ENCODE measurements at places on chromosomes 12 and 14.
A peak's percentile ranks its signal among the peaks of the same experiment; 100 is the strongest.

GRCh38 chr14:101369194-101369915 is 191.9 kb upstream of the DIO3 start:
- DNase-seq = no peak

DNA sequence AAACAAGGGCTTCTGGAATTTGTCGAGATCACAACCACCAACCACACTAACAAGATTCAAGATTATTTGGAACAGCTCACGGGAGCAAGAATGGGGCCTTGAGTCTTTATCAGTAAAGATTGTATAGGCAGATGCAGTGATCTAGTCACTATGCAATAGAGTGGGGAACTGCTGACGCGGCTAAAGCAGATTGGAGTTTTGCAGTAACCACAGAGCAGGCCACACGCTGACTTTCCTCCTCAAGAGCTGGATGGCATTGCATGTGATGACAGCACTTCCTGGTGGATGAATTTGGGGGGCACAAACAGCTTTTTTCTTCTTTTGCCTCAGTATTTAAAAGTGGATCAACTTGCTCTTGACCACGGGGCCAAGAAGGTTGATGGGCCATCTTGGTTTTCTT is 46.0 kb downstream of the KCNK13 start:
- DNase-seq = no peak

DNA sequence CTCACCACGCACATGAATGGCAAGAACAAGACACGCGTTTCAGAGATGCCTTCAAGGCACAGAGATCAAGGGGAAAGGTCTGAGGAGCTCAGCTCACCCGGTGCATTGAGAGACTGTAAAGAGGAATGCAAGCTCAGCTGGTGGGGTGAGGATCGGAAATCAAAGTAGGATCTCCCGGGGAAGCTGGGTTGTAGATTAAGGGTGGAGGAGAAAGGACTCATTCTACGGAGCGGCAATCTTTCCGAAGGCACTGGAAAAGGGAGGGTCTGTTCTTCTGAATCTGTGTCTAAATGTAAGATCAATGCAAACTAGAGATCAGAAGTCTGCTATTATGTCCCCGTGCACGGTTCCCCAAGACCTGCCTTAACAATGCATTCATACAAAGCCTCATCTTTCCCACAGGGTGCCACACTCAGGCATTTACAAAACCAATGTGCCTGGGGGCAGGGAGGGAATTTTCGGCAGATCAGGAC is 41.6 kb upstream of the PYGL start:
- no peak for DNase-seq

- DNase-seq = no peak
Observed at GRCh38 chr14:104295681-104296387, 157.4 kb downstream of the KIF26A start.

GRCh38 chr12:82994117-82994516 is 307.4 kb downstream of the TMTC2 start:
- no peak for DNase-seq

DNA sequence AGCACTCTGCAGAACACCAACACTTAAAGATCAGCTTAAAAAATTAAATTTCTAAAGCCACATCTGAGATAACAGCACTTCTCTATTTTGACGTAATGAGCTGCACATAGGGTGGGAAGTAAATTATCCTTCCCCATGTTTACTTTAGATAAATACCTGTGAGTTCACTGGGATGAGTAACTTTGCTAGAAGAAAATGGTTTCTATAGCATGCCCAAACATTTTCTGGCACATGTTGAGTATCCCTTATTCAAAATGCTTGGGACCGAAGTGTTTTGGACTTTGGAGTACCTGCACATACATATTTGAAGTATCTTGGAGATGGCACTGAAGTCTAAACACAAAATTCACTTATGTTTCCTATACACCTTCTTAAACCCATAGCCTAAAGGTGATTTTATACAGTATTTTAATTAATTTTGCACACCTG is 6.6 kb downstream of the SLC38A2 start:
- DNase-seq = no peak

DNA sequence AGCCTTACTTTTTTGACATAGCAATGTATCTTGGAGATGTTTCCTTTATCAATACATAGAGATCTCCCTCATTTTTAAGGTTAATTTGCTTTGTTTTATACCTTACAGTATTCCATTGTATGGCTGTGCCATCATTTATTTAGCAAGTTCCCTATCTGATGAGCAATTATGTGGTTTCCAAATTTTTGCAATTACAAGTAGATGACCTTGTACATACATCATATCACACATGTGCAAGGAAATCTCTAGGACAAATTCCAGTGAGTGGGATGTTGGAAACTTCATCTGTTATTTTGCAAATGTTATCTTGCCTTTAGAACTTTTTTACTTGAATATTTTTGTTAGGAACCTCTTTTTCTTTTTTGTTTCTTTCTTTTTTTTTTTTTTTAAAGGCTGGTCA is 49.7 kb downstream of the DRAM1 start:
- no peak for DNase-seq

GRCh38 chr12:31342286-31342685 is 16.3 kb upstream of the SINHCAF start:
- DNase-seq = no peak

- no peak for DNase-seq
Observed at GRCh38 chr14:58055497-58056010, 96.5 kb downstream of the ARMH4 start.

DNA sequence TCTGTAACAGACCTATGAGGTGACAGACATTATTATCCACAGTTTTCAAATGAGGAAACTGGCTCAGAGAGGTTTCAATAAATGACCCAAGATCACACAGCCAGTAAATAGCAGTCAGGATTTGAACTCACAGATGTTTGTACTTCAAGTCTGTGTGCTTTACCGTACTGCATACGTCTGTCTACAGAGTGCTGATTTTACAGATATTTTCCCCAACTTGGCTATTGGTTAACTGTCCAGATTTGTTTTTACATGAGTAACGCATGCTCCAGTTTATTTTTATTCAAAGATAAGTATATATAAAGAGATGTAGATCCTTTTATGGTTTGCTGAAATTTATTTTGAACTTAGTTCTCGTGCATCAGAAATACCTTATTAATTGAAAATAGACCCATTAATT is 65.7 kb upstream of the SLC38A2 start:
- no peak for DNase-seq

GRCh38 chr12:50006280-50006679 is 19.0 kb downstream of the RACGAP1 start:
- no peak for DNase-seq

DNA sequence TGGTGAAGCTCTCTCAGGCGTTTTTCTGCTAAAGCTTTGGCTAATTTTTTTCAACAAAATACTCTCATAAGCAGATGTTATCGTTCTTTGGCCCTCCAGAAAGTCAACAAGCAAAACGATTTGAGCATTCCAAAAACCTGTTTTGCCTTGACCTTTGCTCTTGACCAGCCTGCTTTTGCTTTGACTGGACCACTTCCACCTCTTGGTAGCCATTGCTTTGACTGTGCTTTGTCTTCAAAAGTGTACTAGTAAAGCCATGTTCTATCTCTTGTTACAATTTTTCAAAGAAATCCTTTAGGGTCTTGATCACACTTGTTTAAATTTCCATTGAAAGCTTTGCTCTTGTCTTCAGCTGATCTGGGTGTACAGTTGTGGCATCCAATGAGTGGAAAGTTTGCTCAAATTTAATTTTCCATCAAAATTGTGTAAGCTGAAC is 10.7 kb upstream of the ARID4A start:
- no peak for DNase-seq

GRCh38 chr12:11508699-11509098 is 113.3 kb upstream of the PRB2 start:
- no peak for DNase-seq

DNA sequence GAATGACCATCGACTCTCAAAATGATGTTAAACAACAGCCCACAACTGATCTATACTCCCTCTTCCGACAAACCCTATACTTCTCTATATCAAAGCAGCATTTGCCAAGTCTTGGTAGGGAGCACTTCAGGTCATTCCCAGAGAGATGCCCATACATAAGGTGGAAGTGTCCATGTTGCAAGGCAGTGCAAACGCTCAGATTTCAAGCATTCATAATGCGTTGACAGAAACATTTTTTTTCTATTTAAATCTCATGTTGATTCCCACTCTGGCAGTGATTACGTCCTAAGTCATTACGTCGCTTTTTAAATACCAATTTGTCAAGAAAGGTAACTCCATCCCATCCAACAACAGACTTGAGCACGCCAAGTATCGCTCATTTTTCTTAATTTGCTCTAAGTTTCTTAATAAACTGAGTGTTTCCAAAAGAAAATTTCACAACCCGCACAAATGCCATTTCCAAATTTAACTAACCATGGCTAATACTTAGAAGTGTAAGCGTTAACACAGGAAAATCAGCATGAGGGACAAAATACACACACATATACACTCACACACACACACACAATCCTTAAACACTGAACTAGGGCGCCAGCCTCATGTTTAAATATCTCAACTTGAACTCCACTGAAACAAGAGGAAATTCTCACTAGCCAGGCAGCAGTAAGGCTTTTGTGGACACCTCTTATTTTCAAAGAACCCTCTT is 1.1 kb downstream of the GXYLT1 start:
- no peak for DNase-seq

DNA sequence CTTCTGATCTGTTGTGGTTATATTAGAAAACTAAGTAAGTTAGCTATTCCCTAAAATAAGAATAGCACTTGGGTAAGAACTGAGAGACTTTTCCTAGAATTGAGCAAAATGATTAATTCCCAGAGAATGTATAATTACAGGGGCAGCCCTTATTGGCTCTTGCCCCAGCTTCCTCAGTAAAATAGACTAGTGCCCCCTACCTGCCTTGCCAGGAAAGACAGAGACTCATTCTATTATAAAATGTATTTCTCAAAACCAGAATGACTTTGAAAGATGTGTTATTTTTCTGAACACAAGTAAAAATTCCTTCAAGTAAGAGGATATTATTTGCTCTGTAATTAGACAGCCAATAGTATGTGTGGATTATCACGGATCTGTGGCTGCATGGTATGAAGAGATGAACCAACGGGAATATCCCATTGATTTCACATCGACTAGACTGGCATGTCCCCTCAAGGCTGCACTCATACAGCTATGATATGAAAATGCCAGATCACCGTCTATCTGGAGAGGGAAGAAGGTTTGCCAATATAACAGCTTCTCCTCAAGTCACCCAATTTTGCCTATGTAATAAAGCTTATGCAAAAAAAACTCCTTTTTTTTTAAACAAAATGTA is 7.4 kb upstream of the GLRX5 start:
- DNase-seq = peak; percentile 71

DNA sequence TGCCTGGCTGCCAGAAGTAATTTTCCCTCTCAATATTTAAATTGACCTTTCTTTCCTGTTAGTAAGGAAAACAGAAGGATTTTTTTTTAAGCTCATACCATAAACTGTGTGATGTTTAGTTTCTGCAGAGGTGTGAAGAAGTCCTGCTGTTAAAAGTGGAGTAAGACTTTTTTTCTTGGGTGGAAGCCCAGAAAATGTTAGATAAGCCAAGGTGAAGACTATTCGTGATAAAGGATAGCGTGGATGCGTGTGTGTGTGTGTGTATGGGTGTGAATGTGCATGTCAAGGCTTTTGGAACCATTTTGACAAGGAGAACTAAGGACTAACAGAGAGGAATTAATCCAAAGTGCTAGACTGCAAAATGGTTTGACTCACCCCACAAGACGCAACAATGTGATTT is 152.9 kb upstream of the SEL1L start:
- no peak for DNase-seq

GRCh38 chr14:49945448-49946319 is 52.8 kb downstream of the ARF6 start:
- peak; percentile 34 for DNase-seq

DNA sequence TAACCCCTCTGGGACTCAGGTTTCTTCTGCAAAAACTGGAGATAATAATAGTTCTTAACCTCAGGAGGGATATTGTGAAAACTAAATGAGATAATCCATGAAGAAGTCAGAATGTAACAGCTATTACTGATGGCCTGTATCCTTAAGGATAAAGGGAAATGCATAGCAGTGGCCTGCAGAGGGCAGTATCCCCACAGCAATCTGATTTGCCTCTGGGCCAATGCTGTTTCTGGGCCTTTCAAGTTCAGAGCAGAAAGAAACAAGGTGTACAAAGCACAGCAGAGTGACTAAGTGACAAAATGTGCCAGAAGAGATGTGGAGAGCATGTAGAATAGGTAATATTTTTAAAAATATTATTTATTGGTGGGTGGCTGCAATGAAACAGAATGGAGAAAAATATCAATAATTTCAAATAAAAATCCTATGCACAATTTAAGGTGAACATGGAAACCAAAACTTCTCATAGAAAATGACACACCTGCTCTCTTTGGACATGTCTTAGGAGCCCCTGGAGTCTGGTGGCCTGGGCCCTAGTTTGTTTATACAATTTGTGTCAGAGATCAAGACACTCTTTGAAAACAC is 90.3 kb downstream of the C12orf75 start:
- peak; percentile 81 for DNase-seq

DNA sequence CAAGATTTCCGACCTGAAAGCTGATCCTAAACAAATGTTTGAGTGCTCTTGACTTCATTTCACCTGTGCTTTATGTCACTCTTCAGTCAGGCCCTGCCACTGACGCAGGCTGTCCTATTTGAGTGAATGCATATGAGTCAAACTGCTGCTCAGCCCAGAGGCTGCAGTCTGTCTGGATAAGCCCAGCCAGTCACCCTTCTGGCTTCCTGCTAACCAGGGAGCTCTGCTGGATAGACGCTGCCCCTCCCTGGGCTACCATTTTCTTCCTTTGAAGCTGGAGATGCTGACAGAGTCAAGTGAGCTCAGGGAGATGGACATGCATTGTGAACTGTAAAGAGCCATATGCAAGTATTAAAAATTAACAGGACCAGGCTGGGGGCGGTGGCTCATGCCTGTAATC is 5.1 kb upstream of the TUNAR start:
- DNase-seq = no peak

DNA sequence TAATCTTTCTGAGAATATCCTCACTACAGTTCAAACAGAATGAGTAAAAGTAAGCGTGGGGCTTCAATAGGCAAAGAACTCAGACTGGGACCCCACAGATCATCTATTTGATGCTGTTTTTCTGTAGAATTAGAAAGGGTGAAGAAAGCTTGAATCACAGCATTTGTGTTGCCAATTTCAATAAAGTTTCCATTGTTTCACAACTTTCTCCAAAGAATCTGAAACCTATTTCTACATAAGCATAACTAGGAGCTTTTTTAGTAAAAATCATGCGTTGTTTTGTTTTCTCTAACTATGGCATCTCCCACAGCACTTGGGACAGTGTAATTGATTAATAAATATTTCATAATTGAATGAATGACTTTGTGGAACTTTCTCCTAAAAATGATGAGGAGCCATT is 16.7 kb upstream of the NEDD1 start:
- no peak for DNase-seq
